ENCODE measurements at places on chromosomes 4 and X.

- DNase-seq, result no peak
These were observed 52.5 kb downstream of the POF1B start for GRCh38 chrX:85327060-85327333.

DNA sequence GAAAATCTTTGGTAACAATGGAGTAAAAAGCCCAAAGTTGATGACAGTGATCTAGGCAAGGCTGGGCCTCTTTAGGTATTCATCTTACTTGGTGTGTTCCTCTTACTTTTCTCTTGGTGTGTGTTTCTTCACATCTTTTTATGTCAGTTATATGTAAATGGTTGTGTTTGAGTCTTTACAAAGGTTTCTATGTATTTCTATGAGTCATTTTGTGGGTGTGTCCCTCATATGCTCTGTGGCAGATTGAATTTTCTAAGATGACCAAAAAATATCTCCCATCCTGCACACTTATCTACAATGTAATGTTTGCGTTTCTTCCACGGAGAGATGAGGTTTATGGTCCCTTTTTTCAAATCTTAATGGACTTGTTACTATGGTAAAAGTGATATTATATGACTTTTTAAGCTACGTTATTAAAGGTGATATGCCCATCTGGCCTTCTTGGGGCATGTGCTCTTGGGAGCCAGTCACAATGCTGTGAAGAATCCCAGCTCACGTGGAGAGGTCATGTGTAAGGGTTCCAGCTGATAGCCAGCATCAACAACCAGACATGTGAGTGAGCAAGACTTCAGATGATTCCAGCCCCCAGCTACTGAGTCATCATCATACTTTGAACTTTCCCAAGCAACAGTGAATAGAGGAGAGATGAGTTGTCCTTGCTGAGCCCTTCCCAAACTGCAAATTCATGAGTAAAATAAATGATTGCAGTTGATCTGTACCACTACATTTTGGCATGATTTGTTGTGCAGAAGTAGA, 126.9 kb downstream of the CBLL2 start:
- DNase-seq, result no peak

GRCh38 chrX:21735038-21735767, 22.7 kb downstream of the SMPX start:
- no peak for DNase-seq

- DNase-seq, result no peak
These were observed 46.0 kb downstream of the FNIP2 start for GRCh38 chr4:158814636-158815330.

- no peak for DNase-seq
These were observed 67.5 kb downstream of the MGST2 start for GRCh38 chr4:139732991-139733570.

DNA sequence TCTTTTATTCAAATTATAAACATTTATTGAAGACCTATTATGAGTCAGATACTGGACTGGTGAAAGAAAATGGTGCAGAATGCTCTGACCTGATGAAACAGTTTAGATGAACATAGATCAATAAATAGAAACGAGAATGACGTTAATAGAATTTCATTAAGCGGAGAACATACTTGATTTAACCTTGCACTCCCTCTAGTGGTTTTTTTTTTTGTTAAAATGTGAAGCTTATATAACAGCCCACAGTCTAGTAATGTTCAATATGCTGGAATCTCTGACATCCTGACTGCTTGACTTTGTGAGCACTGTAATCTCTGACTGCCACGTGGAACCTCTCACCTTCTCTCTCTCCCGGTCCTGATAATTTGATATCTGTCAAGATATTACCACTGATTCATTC, 32.3 kb downstream of the HDAC8 start:
- no peak for DNase-seq

- DNase-seq, result no peak
These were observed 446.9 kb downstream of the GRXCR1 start for GRCh38 chr4:43339435-43339834.

GRCh38 chrX:56788717-56789122, 59.7 kb downstream of the NBDY start:
- DNase-seq, result no peak

DNA sequence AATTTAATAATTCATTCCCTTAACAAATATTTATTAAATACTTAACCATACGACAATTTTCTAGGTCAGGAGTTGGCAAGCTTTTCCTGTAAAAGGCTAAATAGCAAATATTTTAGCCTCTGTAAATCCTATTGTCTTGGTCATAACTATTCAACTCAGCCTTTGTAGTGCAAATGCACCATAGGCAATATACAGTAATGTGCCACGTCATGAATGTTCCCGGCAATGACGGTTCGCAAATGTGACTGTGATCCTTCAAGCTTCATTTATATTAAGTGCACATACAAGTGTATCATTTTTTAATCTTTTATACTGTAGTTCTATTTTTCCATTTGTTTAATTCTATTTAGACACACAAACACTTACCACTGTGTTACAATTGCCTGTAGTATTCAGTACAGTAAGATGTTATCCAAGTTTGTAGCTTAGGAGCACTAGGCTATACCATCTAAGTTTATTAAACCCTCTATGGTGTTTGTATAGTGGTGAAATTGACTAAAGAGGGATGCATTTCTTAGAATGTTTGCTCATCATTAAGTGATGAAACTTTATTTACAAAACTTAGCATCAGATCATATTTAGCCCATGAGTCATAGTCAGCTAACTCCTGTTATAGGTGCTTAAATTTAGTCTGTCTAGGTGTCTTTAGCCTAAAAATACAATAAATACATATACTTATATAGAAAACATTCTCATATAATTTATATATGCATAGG, 553.6 kb downstream of the STPG2 start:
- DNase-seq, result no peak
